ENCODE measurements at places on chromosomes 11 and 22. TPM values are rescaled to one million over a fixed set of nuclear protein-coding genes. Genes with fewer than 3 reads are reported as not detected.

DNA sequence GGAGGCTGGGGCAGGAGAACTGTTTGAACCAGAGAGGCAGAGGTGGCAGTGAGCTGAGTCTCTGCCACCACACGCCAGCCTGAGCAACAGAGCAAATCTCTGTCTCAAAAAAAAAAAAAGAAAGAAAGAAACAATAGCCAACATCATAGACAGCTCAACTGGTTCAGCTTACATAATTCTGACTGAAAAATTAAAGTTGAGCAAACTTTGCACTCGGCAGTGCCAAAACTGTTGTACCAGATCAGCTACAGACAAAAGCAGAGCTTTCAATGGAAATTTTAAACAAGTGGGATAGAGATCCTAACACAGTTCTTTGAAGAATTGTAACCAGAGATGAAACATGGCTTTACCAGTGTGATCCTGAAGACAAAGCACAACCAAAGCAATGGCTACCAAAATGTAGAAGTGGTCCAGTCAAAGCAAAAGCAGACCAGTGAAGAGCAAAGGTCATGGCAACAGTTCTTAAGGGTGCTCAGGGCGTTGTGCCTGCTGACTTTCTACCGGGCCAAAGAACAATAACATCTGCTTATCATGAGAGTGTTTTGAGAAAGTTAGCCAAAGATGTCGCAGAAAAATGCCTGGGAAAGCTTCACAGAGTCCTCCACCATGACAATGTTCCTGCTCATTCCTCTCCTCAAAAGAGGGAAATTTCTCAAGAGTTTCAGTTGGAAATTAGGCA, 59.3 kb downstream of the TTC28 start:
- DNase-seq, result no peak

DNA sequence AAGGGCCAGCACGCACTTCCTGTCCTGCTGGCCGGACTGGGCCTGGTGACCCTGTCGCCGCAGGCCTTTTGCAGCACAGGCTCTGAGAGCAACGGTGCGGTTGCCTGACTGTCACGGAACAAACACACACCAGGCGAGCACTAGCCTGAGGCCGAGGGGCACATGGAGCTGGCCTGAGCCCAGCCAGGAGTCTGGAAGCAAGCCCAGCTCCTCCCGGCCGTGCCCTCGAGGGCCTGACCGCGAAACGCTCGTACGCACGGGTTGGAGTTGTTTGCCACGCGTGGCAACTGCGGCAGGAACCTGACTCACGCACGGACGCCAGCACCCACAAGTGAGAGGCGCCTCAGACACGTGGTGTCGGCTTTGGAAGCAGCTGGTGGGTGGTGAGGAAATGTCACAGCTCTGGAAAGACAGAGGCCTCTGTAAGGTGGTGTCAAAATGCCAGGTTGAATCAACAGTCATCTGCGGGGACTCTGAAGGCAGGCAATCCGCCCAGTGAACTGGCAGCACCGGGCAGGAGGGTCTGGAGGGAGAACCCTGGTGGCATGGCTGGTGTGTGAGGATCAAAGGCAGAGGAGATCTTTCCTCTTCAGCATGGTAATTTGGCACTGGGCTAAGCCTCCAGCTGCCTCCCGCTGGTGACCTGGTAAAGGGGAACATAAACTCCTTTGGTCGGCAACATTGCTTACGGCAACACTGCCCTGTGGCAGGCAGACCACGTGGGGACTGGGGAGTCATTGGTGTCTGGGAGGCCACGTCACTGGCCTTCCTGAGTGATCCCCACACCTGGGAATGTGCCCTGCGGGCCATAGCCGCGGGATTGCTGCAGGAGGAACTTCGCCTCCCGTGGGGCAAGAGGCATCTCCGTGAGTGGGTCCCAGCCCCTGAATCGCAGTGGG, 15.3 kb upstream of the IL17REL start:
- peak; percentile 33 for DNase-seq

The NCAM1 gene
- total RNA-seq, result 505 TPM

The TSPAN18 gene
- 19.7 TPM for total RNA-seq

GRCh38 chr11:22725079-22725478, 58.7 kb downstream of the GAS2 start:
- DNase-seq, result no peak

The YPEL1 gene
- total RNA-seq, result 99.2 TPM

GRCh38 chr11:46240371-46240770, 37.1 kb upstream of the CREB3L1 start:
- no peak for DNase-seq

DNA sequence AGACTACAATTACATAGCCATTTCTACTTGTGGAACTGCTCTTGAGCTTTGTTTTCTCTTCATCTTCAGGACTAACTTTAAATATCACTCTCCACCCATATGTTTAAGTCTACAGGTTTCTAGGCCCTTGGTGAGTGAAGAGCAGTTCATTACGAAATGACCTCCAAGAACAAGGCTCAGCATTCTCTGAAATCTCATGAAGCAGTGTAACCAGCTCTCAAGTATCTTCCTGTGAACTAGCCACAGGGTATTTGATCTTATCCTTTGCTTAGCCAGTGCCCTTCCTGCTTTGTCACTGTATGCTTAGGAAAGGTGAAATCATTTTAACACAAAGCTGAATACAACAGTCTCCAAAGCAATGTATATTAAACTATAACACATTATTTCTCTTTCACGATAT, 20.4 kb upstream of the LYVE1 start:
- DNase-seq, result no peak

- DNase-seq, result no peak
Measured at GRCh38 chr11:91835051-91835560, 389.5 kb upstream of the FAT3 start.

- no peak for DNase-seq
Measured at GRCh38 chr11:13970986-13971385, 8.5 kb downstream of the SPON1 start.

The HEPHL1 gene
- total RNA-seq, result not detected

DNA sequence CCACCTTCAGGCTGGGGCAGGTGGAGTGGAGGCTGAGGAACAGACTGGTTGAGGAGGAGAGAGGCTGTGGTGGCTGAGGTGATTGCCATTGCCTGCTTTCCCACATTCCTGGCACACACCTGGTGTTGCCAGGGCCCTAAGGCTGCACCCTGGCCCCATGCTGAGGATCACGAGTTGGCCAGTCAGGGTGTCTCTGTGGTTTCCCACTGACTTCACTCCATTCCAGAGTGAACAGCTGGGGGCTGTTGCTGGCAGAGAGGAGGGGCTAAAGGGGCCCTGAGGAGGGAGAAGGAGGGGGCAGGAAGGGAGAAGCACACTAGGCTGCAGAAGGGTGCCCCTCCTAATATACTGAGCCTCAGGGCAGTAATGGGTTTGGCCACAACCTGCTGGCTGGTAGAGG, 1.8 kb downstream of the TMEM86A start:
- no peak for DNase-seq

- no peak for DNase-seq
Measured at GRCh38 chr11:60367009-60367408, 11.3 kb upstream of the MS4A7 start.

The NRIP3 gene
- total RNA-seq, result 17.9 TPM

The CADM1 gene
- 248 TPM for total RNA-seq

DNA sequence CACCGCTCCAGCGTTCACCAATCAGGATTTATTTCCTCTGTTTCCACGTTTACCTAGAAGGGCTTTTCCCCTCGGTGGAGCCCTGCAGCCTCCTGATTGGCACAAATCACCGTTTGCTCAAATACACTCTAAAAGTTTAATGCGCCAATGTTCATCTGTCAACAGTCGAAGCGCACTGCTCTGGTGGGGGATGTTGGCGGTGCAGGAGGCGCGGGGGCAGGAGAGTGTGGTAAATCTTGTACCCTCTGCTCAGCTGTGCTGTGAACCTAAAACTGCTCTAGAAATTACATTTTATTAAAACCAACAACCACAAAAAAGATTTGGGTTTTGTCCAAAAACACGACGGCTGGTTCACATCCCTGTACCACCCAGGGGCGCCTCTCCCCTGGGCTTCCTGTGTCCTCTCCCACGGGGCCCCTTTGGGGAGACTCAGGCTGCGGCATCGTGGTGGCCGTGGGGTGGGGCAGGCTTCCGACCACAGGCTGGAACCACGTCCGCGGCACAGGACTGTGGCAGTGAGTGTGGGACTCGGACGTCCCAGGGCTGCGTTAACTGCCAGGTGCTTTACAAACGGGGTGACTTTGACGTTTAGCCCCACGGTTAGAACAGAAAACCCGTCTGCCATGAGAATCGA, 13.5 kb downstream of the TTLL8 start:
- DNase-seq, result no peak

The TUBA8 gene
- total RNA-seq, result 0.94 TPM

DNA sequence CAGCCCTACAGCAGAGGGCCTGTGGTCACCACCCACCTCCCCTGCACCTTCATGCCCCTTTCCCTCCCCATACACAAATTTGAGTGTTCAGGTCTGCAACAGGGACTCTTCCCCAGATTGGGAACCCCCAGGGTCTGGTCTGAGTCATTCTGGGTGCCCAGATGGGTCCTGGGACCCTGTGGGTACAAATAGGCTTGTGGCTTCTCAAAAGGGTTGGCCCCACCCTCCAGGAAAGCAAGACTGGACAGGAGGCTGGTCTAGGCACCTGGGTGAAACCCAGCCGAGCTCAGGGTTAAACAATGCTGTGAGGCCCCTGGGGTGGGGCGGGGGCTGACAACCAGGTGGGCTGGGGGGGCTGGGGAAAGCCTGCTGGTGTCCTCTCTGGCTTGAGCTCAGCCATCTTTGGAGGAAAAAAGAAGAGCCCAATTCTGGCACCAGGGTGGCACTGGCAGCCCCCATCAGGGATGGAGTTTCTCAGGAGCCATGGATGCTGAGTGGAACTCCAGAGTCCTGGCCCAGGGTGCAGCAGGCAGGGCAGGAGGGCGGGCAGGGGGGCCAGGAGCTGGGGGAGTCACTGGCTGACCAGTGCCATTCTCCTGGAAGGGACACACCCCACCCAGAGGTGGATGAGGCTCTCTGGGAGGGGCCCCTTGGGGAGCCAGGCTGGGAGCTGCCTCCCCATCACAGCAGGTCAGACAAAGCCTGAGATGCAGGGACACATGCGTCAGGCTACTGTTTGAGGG, 1.1 kb downstream of the SEPTIN5 start:
- DNase-seq, result no peak

- peak; percentile 34 for DNase-seq
Measured at GRCh38 chr22:30694171-30694639, 469 bp upstream of the OSBP2 start.

DNA sequence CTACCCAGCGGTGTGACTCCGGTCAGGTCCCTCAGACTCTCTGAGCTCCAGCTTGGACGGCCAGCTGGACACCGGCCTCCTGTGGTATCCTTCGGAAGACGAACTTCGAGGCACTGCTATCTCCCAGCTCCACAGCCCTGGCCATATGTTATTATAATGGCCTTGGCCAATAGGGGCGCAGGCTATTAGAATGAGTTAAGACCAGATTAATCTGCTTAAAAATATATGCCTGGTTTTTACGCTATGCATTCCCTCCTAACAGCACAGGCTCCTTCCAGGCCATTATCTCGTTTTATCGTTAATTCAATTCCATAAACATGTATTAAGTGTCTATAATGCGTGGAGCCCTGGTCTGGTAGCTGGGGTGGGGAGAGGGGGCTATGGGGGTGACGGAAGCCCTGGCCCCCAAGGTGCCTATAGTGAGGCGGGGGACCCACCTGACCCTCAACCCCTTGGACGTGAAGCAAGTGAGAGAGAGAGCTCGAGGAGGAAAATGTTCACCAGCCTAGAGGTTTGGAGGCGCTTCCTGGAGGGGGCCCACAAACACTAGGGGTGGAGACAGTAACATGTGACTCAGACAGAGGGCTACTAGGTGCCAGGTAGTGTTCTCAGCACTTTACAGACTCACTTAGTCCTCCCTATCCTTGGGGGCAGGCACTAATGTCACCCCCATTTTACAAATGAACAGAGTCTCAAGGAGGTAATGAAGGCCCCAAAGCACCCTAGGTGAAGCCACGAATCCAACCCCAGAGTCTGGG, 37.5 kb upstream of the TCF20 start:
- DNase-seq, result no peak

The PYGM gene
- total RNA-seq, result 1.2 TPM

GRCh38 chr11:95147364-95147905, 57.8 kb downstream of the ENDOD1 start:
- peak; percentile 53 for DNase-seq

DNA sequence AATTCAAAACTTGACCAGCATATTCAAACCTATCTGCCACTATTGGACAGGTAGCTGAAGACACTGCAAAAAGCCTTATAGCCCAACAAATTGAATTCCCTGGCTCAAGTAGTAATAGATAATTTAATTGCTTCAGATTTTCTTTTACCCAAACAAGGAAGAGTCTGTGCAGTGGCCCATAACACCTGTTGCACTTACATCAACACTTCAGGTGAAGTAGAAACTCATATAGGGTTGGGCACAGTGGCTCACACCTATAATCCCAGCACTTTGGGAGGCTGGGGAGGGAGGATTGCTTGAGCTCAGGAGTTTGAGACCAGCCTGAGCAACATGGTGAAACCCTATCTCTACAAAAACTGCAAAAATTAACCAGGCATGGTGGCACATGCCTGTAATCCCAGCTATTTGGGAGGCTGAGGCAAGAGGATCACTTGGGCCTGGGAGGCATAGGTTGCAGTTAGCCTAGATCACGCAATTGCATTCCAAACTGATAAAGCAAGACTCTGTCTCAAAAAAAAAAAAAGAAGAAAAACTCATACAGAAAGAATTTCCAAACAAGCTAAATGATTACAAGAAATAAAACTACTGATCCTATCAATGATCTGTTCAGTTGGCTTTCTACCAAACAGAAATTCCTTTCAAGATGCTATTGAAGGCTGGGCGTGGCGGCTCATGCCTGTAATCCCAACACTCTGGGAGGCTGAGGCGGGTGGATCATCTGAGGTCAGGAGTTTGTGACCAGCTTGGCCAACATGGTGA, 9.5 kb downstream of the FOLR3 start:
- no peak for DNase-seq

DNA sequence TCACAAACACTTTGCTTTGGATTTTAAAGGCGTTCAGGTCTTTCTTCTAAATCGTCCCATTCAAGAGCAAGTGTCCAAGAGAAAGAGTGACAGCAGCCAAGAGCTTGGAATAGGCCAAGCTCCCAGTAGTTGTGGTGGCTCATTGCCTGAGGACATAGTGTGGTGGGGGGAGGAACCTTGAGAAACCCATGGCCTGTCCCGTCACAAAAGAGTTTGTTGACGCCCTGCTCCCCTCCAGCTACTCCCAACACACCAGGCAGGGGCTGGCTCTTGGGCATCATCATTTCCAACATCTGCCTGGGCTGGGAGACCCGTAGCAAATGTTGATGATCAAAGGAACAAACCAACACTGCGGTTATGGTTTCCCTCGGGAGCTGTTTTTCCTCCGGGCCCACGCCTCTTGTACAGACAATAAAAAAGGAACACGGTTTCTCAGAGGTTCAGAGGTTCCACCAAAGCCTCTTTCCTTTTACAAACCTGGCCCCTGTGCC, 20.8 kb downstream of the FADS3 start:
- DNase-seq, result no peak

DNA sequence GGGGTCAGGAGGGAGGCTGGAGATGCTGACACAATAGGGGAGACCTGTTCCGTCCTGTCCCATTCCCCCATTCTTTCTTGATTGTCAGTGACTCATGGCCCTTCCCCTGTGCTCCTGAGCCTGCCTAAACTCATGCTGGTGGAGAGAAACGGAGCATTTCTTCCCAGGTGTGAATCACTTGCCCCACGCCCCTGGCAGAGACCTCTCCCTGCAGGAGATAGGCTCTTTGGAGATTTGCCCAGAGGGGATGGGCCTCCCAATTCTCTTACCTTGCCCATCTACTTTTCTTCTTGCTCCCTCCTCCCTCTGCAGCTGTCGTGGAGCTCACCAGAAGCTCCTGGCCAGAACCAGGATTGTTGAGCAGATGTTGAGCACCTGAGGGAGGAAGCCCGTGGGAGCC, 121.9 kb upstream of the OR9Q1 start:
- no peak for DNase-seq

- DNase-seq, result no peak
Measured at GRCh38 chr11:19982774-19983495, 177.3 kb downstream of the DBX1 start.

Data from occipital lobe (tissue), 3 donors.